ENCODE measurements at places on chromosomes 2 and 18.
A peak's percentile ranks its signal among the peaks of the same experiment; 100 is the strongest.

GRCh38 chr2:5093056-5093455 is 599.1 kb upstream of the SOX11 start:
- no peak for DNase-seq

DNA sequence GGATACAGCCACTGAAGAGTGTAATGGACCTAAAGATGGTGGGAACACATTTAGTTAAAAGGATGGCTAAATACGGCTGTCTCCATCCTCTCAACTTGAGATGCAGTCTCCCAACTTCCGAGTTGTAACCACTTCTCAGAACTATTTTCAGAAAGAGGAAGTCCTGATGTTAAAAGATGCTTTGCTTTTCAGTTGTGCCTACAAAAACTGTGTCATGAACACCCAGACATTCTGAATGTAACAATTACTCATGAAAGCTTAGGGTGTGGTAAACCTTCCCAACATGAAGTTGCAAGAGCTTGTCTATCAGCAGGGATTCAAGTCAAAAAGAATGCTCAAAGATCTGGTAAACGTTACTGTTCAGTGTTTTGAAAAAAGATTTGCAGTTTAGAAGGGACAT is 147.9 kb downstream of the DOCK10 start:
- DNase-seq, result no peak

- DNase-seq, result no peak
These were observed 111.1 kb downstream of the CDC42EP3 start for GRCh38 chr2:37560241-37560848.

- no peak for DNase-seq
These were observed 1.1 kb upstream of the SPAST start for GRCh38 chr2:32061973-32062861.

GRCh38 chr2:163132850-163133249 is 294.3 kb upstream of the KCNH7 start:
- no peak for DNase-seq

DNA sequence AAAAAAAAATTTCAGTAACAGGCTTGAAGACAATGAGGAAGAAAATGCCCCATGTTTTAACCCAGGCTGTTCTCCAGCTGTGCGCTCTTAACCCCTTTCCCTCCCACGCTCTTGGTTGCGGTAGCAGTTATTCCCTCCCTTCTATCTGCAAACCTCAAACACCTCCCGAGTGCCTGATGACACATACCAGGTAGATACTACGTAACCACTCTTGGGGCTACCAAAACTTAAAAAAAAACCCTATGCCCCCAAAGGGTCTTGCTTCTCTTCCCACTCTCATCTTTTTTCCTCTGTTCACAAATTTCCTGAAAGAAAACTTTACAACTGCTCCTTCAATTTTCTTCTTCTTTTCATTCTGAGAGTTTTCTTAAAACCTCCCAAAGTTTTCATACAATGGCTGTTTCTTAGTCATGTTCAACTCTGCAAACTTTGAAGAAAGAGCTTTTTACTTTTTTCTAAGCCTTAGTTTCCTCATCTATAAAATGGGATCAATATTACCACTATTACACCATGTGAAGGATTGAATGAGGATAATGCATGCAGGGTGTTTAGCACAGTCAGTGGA is 4.9 kb upstream of the DRC1 start:
- no peak for DNase-seq

DNA sequence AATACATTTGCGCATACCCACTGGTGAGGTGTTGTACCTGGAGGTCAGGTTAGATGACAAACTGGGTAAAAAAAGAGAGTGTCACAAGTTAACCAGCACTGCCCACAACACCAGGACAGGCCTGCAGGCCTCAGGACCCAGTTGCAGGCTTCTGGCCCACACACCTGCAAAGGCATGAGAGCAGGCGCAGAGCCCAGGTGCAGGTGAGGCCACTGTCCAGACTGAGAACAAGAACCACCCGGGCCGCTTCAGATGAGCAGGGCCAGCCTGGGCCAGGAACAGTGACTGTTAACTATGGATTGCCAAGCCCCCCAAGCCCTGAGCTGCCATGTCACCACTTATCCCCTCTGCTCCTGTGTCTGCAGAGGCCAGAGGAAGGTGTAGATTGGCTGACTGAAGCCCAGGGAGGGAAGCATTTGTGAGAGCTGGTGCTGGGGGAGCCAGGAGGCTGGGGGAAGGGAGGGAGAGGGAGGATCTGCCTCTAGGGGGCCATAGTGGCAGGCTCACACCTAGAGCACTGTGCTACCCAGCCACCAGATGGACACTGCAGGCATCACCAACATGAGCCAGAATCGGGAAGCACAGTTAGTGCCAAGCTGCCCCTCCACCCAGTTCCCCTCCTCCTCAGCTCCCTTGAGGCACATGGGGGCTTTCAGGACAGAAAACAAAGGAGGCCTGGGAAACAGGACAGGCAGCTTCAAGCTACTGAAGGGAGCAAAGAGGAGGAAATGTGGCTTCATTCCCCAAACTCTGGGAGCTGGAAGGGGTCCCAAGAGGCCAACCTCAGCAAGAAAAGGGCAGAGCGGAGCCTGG is 35.4 kb downstream of the SFXN5 start:
- no peak for DNase-seq

DNA sequence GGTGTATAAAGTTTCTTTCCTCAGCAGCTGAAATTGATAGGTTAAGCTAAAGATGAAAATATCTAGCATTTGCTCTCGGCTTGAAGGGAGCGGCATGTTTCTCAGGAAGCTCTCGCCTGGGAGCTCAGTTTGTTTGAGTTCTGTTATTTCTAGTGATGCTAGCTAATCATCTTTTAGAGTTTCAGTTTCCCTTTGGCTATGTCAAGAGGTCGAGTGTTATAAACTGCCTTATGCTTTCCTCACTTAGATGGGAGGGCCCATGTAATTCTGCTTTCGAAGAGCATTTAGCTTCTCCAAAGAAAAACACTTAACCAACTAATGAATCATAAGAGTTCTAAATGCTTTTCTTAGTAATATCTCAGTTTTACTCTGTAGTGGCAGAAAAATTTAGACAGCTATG is 33.6 kb downstream of the PLCL1 start:
- no peak for DNase-seq

- no peak for DNase-seq
These were observed 93.3 kb downstream of the ALPK2 start for GRCh38 chr18:58535340-58536201.

DNA sequence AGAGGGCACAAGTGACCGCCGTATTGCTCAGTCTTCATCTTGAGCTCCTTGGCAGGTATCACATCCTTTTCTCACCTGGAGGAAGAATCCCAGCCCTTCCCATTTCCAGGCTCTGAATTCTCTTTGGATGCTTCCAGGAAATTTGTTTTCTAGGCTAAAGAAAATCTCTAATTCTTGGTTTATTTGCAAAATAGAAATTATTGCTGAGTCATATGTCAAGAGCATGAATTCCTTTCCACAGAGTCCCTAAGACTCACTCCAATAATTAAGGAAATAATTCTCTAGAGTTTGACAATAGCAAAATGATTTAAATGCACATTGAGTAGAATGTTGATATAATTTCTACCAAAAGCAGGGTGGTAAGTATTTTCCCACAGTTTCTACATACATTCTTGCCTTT is 16.3 kb upstream of the CCDC68 start:
- DNase-seq, result no peak

DNA sequence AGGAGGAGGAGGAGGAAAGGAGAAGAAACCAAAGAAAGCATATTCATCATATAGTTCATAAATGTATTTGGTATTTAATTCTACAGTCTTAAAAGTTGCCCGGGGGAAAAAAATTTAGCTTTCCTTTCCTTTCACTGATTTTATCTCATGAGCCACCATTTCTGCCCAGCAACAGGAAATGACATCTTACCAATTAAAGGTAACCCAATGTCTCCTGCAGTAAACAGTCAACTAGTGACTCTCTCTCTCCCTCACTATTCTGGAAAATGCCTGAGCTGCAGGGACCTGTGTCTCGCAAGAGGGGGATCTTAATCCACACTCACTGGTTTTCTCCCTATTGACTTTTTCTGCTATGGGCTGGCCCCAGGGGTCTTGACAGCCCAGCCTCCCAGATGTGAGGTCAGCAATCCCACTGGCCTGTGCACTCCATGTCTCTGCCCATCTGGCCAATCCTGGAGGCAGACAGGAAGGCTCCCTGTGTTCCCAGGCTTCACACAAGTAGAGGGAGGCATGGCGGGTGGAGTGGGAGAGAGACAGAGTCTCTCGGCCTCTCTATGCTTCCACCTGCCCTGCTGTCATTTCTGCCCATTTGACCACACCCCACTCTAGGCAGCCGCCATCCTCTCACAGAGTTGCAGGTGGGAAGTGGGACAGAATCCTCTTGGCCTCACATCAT is 85.4 kb upstream of the CABLES1 start:
- no peak for DNase-seq

GRCh38 chr2:150219861-150220260 is 267.6 kb downstream of the RND3 start:
- no peak for DNase-seq

GRCh38 chr18:23416298-23416697 is 36.8 kb upstream of the RIOK3 start:
- DNase-seq, result no peak

GRCh38 chr2:165013944-165014619 is 58.8 kb upstream of the SLC38A11 start:
- no peak for DNase-seq

- no peak for DNase-seq
These were observed 477.8 kb upstream of the CHST9 start for GRCh38 chr18:27662949-27663348.

DNA sequence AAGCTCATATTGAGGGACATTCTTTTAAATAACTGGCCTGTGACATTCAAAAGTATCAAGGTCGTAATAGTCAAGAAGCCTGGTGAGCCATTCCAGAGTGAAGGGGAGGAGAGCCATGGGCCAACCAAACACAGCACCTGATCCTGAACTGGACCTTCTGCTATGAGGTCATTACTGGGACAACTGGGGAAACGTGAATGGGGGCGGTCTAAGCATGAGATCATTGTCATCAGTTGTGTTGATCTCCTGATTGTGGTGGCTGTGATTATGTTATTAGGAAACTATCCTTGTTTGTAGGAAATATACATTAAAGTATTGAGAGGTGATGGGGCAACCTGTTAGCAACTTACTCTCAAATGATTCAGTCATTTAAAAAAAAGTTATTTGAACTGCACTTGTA is 79.3 kb downstream of the FBXO15 start:
- DNase-seq, result no peak

- DNase-seq, result no peak
These were observed 26.2 kb upstream of the CDKL4 start for GRCh38 chr2:39269941-39270340.

- no peak for DNase-seq
These were observed 194.1 kb upstream of the GLI2 start for GRCh38 chr2:120541553-120541932.

DNA sequence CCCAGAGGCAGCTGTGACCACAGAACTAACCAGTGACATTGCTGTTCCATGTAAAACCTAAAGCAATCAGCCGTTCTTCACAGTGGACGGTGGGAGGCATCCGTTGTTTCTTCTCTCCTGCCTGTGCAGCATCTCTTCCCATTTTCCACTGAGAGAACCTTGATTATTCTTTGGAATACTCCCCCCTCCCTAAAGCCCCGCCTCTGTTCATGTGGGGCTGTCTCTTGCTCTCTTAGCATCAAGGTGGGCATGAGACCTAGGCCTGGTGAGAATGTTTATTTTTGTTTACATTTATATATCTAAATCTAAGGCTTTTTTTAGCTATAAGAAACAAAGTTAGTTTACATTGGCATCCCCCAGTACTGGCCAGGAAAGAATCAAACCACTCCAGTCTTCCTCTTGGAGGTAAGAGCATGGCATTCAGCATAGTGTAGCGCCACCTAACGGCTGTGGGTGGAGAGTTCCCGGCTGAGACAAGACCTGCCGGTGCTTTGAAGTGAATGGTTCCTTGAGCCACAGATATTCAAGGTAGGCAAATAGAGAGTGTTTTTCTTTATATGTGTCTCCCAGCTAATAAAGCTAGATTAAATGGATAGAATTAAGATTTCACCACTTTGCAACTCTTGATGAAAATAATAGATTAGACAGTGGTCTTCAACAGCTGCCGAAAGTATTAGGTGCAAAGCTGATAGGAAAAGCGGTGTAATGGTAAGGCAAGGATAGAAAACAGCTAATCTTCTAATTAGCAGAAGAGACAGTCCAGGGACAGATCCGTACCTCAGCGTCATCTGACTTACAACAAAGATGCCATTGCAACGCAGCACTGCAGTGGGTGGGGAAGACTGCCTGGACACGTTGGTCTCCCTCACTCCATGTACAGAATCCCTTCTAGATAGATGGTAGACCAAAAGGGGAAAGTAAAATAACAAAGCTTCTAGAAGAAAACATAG is 219.6 kb upstream of the RAB12 start:
- no peak for DNase-seq

DNA sequence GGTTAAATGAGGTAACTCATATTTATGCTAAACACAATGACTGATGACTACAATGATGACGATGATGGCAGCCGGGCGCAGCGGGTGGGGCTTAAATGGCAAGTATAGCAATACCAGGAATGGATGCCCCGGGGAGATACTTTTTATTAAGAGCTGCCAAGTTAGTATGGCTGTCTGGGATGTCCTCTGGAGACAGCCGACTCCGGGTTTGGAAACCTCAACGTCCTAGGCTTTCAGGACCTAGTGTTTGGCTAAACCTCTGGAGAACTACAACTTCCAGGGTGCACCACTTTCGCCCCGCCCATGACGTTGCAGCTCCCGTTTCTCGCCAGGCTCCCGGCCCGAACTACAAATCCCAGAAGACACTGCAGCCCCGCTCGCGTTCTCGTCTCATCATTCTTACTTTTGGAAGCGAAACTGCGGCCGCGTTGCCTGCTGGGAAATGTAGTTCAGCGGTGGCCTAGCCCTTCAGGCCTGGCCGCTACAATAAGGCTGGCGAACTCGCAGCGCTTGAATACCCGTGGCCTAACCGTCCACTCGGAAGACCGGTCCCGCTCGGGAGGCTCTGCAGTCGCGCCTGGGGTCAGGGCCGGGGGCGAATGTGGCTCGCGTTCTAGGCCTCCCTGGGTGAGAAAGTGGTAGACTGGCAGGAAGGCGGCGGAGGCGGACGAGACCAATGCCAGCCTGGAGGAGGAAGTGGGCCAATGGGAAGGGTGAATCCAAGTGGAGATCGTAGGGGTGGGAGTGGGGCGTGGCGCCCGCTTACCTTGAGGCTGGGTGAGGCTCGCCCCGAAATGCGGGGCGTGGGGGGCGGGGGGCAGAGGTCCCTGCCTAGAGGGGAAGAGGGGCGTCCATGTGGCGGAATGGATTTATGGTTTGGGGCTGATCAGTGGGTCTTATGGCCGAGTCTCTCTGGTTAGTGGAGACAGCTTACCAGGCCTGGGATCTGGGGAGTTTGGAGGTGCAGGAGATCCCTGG is at the start of gene SMARCAL1:
TSS of gene SMARCAL1 (plus strand) at position 463 of the 978 bp plus-strand sequence. CDS start 2,221 bp downstream, outside the sequence.
- peak; percentile 97 for DNase-seq

- DNase-seq, result no peak
These were observed 458.0 kb upstream of the HS6ST1 start for GRCh38 chr2:128776461-128777195.
